ENCODE measurements at places on chromosomes 6 and 20.

GRCh38 chr20:49545572-49545971, 22.4 kb downstream of the PTGIS start:
- no peak for DNase-seq

- peak; percentile 37 for DNase-seq
Measured at GRCh38 chr6:31180500-31180899, 10.0 kb upstream of the POU5F1 start.

GRCh38 chr6:55617272-55617671, 38.3 kb upstream of the HMGCLL1 start:
- DNase-seq = no peak

DNA sequence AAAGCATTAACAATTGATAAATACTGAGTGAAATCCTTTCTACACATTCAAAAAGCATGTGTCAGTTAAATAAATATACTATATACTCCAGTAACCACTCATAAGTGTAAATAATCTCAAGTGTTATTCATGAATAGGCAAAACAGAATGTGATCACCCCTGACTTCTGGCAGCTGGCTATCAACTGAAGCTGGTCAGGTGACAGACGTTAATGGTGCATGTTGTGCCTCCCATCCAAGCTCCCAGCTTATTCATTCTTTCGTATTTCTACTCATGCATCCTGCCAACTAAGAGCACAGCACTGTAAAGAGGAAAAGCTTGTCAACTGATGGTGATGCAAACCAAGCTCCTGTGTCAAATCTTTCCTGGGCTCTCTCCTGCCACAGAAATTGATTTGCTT, 7.7 kb downstream of the PSMB1 start:
- DNase-seq = no peak

DNA sequence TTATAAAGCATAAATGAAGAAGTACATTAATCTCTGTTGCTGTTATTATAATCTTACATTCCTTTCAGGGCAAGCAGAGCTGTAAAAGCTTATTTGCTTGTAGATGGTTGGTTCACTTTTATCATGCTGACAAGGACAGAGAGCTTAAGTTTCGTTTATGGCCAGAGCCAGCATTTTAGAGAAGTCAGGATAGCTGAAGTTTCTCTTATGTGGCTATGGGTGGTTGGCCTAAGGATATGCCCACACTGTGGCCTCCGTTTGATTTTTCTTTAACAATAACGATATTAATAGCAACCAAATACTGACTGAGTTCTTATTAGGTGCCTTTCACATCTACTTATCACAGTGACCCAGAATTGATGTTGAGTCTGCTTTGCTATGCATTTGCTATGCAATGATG, 78.5 kb downstream of the FARS2 start:
- no peak for DNase-seq

- no peak for DNase-seq
Measured at GRCh38 chr6:44444853-44445252, 57.3 kb downstream of the CDC5L start.

- DNase-seq = no peak
Measured at GRCh38 chr20:56574531-56575142, 41.6 kb downstream of the FAM209B start.

GRCh38 chr6:140708441-140708840, 1334.0 kb upstream of the CITED2 start:
- no peak for DNase-seq

DNA sequence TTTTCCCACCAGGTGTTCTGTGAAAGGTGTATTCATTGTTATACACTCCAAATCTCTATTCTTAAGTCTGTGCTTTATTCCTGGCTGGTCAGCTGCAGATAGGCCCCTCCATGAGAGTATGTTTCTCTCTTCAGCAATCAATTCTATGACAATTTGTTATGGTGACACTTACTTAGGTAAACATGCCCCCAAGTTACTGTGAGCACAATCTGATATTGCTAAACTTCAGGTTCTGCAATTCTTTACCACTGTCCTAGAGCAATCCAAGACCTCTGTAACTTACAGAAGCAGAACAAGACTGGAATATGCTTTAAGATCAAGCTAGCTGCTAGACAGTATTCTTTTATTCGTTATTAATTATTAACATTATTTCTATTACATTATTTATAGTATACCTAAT, 391.9 kb downstream of the FRK start:
- no peak for DNase-seq

- no peak for DNase-seq
Measured at GRCh38 chr20:63027922-63028389, 21.2 kb upstream of the BHLHE23 start.

- no peak for DNase-seq
Measured at GRCh38 chr20:878511-879307, 37.4 kb downstream of the ANGPT4 start.

DNA sequence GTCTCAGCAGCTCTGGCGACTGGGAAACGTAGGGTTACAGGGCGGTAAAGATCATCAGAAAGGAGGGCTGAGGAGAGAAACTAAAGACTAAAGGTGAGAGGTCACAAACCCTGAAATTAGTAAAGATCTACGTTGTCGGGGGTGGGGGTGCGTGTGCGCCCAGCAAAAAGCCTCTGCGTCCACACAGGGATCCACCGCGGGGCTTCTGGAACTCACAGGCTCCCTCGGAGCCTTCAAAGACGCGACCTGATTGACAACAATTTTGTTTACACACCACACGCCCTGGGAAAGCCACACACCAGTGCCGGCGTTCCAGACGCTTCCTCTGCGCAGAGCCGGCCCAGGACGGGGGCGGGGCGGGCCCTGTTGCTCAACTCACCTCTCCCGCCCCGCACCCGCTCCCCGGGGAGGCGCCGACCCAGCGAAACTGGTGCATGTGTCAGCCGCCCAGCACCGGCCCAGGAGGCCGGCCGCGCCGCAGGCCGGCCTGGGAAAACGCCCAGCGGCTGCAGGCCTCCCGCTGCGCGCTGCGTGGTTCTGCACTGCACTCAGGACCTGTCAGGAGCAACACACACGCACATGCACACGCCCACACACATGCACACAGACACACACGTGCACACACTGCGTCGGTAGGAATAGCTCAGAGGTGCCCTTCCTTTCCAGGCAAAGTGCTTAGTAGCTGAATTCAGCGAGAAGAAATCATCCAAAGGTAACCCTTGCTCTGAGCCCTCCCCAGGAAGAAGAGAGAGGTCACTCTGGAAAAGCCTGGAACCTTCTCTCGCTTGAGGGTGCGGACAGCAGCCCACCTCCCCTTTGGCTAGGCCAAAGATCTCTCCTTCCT, 57.2 kb upstream of the ARID1B start:
- peak; percentile 85 for DNase-seq

DNA sequence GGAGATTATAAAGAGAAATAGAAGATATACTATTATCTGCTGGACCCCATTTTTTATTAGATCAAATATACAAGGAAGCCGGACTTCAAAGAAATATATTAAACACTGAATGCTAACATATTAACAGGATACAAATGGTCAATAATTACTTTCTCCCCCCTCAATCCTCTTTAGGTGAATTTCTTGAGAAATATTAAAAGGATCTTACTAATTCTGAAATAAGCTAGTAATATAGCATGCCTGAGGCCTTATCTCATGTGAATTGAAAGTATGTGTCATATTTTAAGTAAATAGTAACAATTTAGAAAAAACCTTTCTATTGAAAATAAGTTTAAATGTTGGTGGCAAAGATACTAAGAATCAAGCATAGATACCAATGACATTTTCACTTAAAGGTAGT, 954.7 kb upstream of the MAN1A1 start:
- DNase-seq = no peak

- DNase-seq = no peak
Measured at GRCh38 chr6:21501815-21502214, 91.7 kb upstream of the SOX4 start.

GRCh38 chr6:111533087-111533784, 50.2 kb upstream of the REV3L start:
- no peak for DNase-seq

- no peak for DNase-seq
Measured at GRCh38 chr6:7647504-7647903, 57.5 kb downstream of the SNRNP48 start.

DNA sequence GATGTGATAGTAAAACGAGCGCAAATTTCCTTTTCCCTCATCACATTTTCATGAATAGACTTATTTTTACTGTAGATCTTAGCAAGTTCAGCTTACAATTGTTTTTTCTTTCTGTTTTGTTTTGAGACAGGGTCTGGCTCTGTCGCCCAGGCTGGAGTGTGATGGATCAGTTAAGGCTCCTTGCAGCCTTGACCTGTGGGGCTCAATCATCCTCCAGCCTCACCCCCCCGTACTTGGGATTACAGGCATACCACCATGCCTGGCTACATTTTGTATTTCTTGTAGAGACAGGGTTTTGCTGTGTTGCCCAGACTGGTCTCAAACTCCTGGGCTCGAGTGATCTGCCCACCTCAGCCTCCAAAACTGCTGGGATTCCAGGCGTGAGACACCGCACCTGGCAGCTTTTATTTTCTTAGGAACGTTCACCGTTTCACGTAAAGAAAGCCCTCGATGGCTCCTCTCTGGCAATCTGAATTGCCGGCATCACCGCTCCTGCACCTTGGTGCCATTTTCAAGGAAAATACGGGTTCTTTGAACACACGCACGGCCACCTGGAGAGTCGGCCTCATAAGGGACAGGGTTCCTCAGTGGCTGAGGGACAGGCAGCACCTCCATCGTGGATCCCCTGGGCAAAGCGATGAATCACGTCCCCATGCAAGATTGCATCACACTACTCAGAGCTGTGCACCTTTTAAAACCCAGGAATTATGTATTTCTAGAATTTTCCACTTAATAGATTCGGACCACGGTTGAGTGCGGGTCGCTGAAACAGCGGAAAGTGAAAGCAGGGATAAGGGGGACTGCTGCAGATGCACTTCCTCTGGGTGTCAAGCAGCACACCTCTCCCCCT, 78.7 kb downstream of the IRF4 start:
- no peak for DNase-seq

DNA sequence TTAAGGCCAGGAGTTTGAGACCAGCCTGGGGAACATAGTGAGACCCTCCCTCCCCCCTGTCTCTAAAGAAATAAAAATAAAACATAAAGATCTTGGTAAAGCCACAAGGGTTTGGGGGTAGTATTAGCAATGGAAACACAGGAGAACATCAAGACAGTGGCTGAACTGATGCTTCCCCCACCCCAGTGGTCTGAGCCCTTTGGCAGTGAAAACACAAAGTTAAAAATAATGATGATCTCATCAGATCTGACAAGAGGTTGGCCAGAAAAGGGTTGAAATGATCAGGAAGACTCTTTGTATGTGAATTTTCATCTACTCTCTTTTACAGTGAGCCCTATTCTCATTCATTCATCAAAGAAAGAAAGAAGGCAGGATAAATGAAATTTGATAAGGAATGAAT, 93.7 kb downstream of the KCNB1 start:
- no peak for DNase-seq

- no peak for DNase-seq
Measured at GRCh38 chr6:56172144-56172543, 75.2 kb downstream of the COL21A1 start.

GRCh38 chr6:8065519-8065911, 1.3 kb upstream of the BLOC1S5 start:
- DNase-seq = no peak

DNA sequence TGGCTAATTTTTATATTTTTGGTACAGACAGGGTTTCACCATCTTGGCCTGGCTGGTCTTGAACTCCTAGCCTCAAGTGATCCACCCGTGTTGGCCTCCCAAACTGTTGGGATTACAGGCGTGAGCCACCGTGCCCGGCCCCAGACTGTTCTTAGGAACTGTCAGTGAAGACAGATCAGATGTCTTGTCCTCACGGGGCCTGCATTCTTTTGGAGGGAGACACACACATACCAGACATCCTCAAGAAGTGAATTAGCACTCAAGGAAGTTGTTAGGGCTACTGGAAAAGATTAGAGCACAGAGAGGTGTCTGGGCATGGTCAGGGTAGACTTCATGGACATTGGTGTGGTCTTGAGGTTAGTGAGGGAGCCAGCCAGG, 10.3 kb upstream of the LPIN3 start:
- no peak for DNase-seq

GRCh38 chr20:16488086-16488485, 85.2 kb downstream of the KIF16B start:
- DNase-seq = no peak

GRCh38 chr20:4795394-4795793, 73.7 kb downstream of the PRND start:
- no peak for DNase-seq

- DNase-seq = no peak
Measured at GRCh38 chr6:30787954-30788353, 43.6 kb upstream of the IER3 start.

GRCh38 chr6:40755749-40756452, 168.7 kb upstream of the LRFN2 start:
- DNase-seq = no peak

- no peak for DNase-seq
Measured at GRCh38 chr6:44529146-44529905, 141.8 kb downstream of the CDC5L start.

DNA sequence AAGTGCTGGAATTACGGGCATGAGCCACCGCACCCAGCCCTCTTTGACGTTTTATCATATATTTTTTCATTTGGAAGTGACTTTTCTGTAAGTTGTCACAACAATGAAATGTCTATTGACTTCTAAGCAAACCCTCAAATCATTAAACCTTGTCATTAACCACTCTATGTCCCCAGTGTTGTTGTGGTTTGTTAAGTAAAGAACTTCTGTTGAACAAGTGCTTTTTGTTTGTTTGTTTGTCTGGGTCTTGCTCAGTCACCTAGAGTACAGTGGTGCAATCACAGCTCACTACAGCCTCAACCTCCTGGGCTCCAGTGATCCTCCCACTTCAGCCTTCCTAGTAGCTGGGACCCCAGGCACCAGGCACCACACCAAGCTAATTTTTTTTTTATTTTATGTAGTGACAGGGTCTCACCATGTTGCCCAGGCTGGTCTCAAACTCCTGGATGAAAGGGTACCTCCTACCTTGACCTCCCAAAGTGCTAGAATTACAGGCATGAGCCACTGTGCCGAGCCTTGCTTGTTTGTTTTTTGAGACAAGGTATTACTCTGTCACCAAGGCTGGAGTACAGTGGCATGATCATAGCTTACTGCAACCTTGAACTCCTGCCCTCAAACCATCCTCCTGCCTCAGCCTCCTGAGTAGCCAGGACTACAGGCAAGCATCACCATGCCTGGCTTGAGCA, 57.6 kb upstream of the LOC128125822 start:
- DNase-seq = no peak

DNA sequence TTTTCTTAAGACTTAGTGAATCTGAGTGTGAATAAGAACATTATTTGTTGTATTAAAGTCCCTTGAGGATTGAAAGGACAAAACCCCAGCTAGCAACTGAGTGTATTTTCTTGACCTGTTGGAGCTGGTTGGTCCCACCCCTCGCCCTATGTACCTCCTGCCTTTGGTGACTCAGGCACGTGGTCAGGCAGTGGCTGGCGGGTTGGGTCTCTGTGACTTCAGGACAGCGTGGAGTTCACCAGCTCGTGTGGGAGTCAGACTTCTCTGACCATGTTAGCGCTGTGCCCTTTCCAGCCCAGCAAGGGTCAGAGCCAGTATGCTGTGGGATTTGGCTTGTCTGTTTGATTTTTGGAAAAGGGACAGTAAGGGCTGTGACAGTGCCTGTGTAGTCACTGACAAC, 93.7 kb downstream of the SSR1 start:
- no peak for DNase-seq

GRCh38 chr6:87968435-87969278, 79.0 kb upstream of the SPACA1 start:
- peak; percentile 47 for DNase-seq

GRCh38 chr6:30149234-30149633, 11.8 kb downstream of the TRIM10 start:
- no peak for DNase-seq

GRCh38 chr20:33828326-33828844, 17.2 kb downstream of the CHMP4B start:
- DNase-seq = no peak

- DNase-seq = no peak
Measured at GRCh38 chr6:158506601-158507000, 53.3 kb upstream of the TMEM181 start.

Data from right kidney (tissue), 9 donors.